Left lobe of liver (tissue), 2 donors: ENCODE measurements at places on chromosomes 5 and 9.

DNA sequence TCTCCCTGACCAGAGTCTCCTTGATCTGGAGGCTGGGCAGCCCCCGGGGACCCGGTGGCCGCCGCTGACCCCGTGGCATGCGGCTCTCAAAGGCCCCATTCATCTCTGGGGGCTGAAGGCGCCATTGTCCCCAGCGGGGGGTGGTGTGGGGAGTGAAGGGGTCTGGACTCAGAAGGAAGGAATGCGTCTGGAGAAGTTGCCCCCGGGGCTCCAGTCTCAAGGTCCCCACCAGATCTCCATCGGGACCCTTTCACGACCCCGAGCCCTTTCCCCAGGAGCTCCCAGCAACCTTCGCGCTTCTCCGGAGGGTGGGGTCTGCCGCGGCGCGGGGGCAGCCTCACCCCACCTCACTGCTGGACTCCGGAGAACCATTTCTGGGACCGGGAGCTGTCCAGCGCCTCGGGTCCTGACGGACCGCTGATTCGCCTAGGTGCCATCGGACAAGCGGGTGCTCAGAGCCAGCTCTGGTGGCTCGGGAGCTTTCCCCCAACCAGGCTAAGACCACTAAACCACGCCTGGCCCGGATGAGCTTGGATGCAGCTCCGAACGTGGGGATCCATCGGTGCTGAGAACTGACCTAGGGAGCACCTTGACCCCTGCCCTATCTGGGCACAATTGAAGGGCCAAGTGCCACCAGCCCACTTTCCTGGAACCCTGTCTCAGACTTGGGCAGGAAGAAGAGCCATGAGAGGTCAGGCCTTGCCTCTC is 5.1 kb upstream of the PCDH1 start:
- peak; percentile 47 for DNase-seq

DNA sequence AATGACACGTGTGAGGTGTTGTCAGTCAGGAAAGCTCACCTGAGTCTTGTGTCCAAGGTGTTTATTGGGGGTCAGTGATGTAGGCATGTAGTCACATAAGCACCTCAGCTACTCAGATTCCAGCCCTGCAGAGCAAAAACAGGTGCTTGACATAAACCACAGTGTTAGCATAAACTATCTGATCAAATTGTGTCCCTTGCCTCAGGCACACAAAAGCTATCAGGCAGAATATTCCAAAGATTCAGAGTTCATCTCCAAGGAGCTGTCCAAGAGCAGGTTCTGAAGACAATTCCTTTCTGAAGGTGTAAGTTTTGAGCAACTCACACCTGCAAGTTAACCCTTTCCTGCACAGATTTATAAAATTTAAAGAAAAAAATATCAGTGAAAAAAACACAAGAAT is 102.2 kb upstream of the ITGA1 start:
- no peak for DNase-seq

DNA sequence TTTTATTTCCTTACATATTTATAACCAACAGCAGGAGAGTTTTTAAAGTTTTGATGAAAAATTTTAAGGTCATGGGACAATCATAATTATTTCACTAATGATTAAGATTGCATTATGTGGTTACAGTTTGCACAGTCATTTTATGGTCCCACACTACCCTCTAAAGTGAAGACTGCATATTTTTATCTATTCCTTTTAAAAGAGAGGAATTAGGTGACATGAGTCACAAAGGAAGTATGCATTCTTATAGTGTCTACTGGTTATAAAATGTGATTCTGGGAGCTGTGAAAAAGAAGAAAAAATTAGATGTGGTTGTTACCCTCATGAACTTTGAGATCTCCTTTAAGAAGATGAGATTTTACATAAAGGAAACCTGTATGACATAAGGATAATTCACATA is 87.9 kb upstream of the GRIA1 start:
- DNase-seq: no peak

GRCh38 chr9:11356067-11356466 is 743.3 kb upstream of the PTPRD start:
- DNase-seq: no peak

GRCh38 chr9:35518225-35518821 is 28.4 kb downstream of the RUSC2 start:
- DNase-seq: no peak

GRCh38 chr9:134897584-134898170 is 17.1 kb downstream of the FCN2 start:
- DNase-seq: peak; percentile 15

DNA sequence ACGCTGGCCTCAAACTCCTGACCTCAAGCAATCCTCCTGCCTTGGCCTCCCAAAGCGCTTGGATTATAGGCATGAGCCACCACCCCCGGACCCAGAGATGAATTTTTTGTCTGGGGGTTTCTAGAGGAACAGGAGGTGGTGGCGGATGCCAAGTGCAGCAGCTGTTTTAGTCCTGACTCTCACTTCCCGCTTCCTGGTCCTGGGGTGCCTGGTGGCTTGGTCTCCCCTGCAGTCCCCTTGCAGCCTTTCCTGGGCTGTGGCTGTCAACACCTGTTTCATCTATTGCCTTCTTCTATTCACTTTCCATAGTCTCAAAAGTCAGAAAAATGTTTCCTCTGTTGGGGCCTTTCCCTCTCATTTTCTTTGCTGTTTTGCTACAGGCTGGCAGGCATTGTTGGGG is 6.5 kb upstream of the NHP2 start:
- no peak for DNase-seq
